Naive thymus-derived CD8-positive, alpha-beta T cell (primary cell): ENCODE measurements at places on chromosomes 11 and 22.

DNA sequence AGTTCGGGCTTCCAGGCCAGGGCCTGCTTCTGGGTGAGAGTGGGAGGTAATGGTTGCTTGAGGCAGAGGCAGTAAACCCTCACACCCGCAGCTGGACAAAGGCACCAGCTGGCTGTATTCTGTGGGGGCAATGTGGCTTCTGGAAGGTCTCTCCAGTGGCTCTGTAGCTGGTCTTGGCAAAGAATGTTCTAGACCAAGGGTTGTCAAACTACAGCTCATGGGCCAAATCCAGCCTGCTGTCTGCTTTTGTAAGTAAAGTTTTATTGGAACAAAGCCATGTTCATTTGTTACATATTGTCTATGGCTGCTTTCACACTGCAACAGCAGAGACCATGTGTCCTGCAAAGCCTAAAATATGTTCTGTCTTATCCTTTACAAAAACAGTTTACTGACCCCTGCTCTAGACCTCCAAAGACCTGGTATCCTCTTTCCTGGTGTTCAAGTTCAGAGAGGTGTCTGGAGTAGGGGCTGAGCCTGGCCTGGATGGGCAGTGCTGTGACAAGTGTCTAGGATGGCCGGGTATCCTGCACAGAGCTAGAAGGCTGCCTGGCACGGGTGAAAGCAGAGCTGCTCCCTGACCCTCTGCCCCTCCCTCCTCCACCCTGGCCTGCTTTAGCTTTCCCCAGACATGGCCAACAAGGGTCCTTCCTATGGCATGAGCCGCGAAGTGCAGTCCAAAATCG, 3.4 kb downstream of the TAGLN start:
- DNase-seq, result no peak

GRCh38 chr22:29623553-29624169, 20.2 kb downstream of the NF2 start:
- peak; percentile 5 for DNase-seq

DNA sequence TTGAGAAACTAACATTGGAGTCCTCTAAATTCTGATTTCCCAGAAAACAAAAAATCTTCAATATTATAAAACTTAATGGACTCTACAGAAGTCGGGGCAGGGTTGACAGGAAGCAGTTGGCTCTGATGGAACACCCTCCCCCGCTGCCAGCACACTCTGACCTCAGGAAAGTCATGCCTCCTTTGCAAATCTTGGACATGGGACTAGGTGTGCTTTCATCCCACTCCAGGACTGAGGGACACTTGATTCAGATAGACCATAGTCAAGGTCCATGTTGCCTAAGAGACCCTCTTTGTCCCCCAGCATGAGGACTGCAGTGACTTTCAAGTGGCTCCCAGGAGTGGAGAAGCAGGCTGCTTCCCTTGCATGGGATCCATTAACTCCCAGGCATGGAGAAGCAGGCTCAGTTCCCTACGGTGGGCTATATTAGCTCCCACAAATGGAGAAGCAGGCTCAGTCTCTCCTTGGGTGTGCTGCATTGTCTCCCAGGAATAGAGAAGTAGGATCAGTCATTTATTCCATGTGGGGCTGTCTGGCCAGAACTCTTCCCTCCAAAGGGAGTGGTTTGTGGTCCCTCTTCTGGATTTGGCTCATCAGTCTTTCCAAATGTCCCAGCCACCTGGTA, 38.3 kb downstream of the C22orf31 start:
- DNase-seq, result no peak

DNA sequence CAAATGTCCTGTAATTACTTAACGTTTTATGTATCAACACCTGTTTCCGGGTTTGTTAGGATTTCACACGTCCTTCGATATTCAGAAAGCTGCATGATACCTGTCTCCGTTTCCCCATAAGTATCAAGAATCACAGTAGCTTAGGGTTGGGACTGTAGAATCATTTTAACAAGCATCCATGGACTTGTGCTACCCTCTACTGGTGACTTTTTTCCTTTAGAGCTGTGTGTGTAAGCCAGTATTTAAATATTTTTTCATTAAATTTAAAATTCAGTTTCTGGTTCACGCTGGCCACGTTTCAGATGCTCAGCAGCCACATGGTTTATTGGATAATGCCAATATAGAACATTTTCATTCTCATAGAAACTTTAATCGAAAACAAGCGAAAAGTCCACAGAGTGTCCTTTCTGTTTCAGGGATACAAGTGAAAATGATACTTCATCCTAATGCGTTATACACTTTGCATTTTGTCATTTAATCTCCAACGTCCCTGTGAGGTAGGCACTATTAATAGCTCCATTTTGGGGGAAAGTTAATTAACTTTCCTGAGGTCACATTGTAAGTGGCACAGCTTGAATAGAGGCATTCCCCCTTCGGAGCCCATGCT, 61.5 kb upstream of the SLC25A18 start:
- DNase-seq, result peak; percentile 70

DNA sequence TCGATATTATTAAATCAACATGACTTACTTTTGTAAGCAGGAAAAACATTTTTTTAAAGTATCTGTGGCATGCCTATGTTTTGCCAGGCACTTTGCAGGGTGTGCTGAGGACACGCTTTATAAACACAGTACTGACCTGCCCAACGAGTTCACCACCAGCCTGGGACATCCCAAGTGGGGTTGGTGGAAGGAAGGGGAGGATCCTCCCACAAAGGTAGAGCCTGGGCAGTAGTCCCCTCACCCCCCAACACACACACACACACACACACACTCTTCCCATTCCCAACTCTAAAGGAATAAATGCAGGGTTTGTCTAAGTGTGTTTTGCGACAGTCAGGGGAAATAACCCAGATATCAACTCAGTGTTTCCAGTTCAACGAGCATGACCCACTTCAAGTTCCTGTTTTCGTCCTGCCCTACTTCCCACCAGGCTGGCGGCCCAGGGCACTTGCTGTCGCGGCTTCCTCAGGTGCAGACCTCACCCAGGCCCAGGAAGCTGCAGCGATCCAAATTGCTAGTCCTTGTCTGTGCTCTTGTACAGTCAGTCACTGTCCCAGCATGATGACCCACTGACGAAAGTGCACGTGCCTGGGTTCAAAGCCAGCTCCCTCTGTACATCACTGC, 3.1 kb downstream of the CERK start:
- peak; percentile 35 for DNase-seq

- DNase-seq, result no peak
Measured at GRCh38 chr11:82752801-82753200, 19.1 kb upstream of the FAM181B start.

DNA sequence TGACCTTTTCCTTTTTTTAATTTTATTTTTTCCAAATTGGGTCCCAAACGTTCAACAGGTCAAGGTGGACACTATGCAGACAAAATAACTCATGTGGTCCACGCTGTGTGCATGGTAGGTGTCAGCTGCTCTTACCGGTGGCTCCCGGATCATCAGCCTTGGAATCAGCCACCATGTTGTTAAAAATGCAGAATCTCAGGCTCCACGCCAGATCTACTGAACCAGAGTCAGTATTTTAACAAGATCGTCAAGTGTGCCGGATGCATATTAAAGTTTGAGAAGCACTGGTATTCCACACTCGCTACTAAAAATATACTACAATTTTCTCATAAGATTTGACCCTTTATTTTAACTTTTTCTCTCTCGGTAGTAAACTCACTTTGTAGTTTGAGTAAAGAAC, 553 bp upstream of the LDLRAD3 start:
- DNase-seq, result no peak

- DNase-seq, result no peak
Measured at GRCh38 chr11:61075891-61076290, 26.4 kb upstream of the CD5 start.
